ENCODE measurements at places on chromosomes 7 and 10.

GRCh38 chr7:25093268-25093826, 31.7 kb downstream of the CYCS start:
- no peak for DNase-seq

DNA sequence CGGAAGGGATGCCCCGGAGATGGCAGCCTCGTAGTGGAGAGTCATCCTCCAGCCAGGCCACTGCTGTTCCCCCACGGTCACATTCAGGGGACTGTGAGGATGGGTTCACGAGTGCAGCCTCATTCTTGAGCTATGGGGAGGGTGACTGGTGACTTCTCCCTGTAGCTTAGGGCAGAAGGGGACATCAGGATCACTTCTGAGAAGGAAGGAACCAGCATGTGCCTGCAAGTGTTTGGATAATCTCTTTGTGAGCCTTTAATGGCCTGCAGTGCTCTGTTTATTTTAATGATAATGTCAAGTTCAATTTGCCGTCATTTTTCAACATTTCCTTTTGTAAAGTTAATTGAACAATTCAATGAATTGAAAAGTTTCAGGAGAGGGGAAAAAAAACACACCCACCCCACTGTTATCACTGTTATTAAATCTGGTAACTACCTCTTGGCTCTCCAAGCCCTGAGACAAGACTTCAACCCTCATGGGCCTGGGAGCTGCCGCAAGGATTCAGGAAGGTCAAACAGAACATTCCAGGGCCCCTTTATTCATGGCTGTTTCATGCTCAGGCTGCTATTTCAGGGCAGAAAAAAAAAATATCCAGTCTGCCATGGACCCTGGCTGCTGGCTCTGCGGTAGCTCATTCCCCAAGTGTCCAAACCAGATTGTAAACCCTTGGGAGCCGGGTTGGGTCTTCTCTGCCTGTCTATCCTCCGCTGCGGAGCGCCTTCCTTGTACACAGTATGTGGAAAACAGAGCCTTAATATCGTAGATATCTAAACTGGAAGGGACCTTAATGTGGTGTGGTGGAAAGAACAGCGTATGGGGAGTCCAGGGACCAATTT, 100.4 kb downstream of the CDH23 start:
- DNase-seq: no peak

DNA sequence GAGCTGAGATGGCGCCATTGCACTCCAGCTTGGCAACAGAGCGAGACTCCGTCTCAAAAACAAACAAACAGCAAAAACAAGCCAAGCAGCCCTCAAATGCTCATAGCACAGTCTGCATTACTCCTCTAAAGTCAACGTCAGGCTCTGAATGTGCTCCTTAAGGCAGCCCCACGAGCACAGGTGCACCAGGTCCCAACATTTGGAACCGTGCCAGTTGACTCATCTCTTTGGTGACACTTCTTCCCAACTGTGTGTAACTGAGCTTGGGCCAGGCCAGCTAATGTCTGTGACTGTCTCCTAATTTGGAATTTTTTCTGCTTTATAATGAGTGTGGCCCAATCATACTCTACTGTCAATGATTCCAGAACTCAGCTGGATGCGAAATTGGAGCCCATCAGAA, 66.3 kb upstream of the EFCAB10 start:
- DNase-seq: no peak

- DNase-seq: no peak
These were observed 2.7 kb upstream of the UNCX start for GRCh38 chr7:1229956-1230355.

- no peak for DNase-seq
These were observed 219.6 kb downstream of the CACNB2 start for GRCh38 chr10:18359812-18360211.

DNA sequence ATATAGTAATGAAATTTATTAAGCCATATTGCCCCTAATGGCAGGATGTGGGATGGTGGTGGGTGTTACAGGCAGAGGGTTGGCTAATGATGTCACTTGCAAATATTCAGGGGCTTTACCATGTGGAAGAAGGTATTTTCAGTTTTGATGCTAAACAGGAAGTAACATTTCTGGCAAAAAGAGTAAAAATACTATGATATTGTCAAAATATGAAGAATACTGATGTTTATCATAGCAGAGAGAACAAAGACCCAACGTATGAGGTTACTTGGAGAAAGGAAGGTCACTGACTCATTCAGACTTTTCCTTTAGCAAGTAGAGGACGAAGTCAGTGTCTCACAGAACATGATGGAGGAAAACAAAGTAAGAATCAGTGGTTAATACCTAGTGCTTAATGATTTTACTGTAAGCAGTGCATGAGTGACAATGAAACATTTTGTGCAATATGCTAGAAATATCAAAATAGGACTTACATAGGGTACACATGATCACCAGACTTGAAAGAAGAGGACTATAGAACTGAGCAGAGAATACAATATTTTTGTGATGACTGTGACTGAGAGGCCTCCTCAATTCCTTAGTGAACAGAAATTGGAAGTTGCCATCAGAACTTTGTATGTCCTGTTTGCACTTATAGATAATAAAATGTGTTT, 89.7 kb upstream of the STEAP4 start:
- no peak for DNase-seq

DNA sequence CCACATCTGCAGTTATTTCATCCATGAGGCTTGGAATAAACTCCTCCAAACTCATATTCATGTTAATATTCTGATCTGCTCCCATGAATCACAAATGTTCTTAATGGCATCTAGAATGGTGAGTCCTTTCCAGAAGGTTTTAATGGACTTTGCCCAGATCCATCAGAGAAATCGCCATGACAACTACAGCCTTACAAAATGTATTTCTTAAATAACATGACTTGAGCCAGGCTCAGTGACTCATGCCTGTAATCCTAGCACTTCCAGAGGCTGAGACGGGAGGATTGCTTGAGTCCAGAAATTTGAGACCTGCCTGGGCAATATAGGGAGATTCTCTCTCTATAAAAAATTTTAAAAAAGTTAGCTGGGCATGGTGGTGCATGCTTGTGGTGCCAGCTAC, 102.1 kb upstream of the TMEM168 start:
- no peak for DNase-seq

GRCh38 chr7:133575726-133576440, 323.0 kb downstream of the EXOC4 start:
- no peak for DNase-seq

DNA sequence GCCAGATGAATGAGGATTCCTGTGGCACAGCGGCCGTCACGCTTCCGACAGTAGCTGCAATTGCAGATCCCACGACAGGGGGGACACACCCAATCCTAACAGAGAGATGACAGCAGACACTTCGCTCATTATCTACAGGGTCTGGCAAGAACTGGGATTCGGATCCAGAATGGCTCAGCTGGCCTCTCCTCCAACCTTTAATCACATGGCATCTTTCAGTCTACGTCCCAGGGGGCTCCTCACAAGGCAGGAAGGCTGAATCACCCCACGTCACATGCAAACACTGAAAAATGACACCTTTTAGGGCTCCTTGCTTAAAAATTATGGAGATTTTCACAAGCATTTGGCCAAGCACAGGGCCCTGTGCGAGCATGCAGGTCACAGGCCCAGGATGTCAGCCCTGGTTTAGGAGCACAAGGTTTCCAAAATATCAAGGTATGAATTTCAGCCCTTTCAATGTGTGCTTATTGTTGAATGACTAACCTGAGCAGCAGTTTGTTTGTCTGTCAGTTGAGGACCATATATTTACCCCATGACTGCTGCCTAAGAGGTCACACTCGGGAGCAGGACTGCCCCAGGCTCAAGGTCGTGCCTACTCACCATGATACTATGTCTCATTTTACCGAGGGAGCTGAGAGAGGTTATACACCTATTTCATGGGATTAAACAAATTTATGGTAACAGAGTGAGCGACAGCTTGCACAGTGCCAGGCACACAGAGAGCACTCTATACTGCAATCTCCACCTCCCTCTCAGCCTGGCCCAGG, 42.5 kb downstream of the CDCA7L start:
- no peak for DNase-seq

- DNase-seq: no peak
These were observed 35.9 kb upstream of the AP5Z1 start for GRCh38 chr7:4739528-4739992.
